ENCODE measurements at places on chromosomes 6 and 20.
A peak's percentile ranks its signal among the peaks of the same experiment; 100 is the strongest.

GRCh38 chr6:46130666-46131065 lies 877 bp downstream of the ENPP4 start:
- no peak for DNase-seq

DNA sequence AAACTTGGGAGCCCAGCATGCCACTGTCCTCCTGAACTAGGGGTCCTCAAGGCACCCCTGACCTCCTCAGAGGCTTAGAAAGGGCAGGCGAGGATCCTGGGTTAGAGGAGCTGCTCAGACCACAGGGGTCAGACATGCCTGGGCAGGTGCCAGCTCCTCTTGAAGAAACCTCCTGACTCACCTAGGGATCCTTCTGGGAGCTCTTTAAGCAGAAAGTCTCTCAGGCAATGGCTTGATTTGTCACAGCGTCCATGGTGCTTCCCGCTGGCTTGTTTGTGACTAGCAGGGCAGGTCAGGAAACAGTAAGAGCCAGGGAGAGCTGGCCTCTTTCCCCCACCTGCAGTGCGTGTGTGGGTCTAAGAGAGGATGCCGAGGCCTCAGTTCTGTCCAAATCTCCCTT lies 174.5 kb upstream of the SNX9 start:
- no peak for DNase-seq

DNA sequence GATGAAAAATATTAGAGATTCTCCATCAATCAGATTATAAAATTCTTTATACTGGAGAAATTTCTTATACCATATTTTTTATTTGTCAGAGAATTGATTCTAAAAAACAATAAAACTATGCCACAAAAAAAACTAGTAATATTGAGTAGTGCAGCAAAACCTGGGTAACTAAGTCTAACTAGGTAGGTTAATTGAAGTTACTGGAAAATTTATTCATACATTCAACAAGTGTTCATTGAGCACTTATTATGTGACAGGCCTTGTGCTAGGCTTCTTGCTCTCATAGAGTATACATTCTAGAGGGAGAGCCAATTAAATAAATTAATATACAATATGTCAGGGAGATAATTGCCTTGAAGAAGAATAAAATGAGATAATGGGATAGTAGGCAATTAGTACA lies 189.4 kb downstream of the EYA4 start:
- no peak for DNase-seq

GRCh38 chr6:33961691-33962090 lies 157.9 kb upstream of the MLN start:
- DNase-seq, result no peak

GRCh38 chr20:39318911-39319310 lies 356.8 kb downstream of the DHX35 start:
- no peak for DNase-seq

- no peak for DNase-seq
Observed at GRCh38 chr6:149334682-149335160, 17.2 kb downstream of the TAB2 start.

DNA sequence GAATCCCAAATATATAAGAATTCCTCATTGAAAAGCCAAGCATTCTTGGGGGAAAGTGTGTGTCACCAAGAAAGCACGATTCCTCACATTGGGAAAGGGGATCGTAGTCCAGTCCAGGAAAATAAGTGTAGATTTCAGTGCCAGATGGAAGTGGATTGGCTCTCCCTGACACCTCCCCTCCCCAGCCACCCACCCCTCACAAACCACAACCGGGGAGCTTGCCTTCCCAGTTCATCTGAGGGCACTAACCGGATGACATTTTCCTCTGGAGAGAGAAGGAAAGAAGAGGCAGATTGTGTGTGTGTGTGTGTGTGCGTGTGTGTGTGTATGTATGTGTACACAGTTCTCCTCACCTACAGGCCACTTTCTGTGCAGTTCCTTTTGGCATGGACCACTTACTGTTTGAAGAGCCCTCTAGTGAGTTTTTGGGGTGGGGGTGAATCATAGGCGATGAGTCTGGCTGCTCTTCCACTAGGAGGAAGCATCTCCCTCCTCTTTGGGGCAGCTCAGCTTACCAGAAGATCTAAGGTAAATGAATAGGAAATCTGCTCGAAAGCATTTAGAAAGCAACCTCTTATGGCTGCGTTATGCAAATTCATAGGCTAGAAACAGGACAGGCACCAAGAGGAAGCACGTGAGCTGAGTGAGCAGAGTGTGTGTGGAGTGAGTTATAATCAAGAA lies 20.8 kb downstream of the DAAM2 start:
- DNase-seq, result no peak

- DNase-seq, result no peak
Observed at GRCh38 chr6:36907781-36908180, 22.0 kb downstream of the C6orf89 start.

DNA sequence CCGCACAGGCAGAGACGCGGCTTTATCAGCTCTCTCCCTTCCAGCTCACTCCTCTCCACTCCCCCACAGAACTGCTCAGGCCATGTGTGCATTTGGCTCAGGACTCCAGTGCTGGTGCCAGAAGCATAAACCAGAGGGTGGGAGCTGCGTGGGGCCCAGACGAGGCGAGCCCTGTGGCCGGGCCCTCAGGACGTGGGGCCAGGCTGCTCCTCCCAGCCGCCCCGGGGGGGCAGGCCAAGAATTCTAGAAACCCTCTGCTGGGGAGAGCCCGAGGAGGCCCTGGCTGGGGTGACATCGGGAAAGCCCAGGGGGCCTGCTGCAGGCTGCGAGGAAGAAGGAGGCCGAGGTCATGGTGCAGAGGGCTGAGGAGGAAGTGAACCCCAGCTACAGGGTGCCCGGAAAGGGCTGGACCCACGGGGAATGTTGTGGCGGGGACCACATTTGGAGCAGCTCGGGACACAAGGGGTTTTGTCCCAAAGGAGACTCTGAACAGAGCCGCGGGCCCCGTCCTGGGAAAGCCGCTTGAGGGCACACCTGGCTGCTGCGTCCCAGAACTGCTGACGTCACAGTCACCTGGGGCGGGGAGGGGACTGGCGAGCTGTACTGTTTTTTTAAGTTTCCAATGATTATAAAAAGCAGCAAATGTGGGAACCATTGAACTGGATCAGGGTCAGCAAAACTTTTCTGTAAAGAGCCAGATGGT lies 107.1 kb downstream of the BANF2 start:
- no peak for DNase-seq

DNA sequence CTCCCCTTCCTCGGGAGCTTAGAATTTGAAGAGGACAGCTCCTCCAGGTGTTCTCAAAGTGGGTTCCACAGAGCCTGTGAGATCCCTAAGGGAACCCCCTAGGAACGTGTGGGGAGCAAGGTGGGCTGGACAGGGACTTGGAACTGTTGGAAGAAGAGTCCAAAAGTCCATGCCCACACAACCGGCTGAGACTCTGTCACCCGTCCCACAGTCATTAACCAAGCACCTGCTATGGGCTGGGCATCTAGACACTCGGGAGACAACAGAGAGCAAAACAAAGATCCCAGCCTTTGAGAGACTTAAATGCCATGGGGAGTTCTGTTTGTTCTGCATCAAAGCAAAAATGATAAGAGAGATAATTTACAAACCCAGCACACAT lies 51.9 kb upstream of the SAYSD1 start:
- no peak for DNase-seq

GRCh38 chr20:48246061-48246790 lies 460.9 kb upstream of the SULF2 start:
- DNase-seq, result no peak

DNA sequence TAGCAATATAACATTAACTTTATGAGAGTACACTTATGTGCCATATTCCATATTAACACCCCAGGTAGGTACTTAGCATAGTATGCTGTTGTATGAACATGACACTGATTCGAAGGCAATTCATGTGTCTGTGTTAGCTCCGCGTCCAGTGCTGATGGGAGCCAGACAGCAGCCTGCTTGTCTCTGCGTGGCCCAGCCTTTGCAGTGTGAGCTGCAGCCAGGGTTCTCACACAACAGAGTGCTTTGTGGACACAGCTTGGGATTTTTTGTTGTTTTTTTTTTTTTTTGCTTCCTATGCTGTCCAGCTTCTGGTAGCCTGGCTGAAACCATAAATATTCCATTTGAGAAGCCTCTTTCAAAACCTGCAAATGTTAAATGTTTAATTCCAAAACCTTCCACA lies 350.9 kb downstream of the SMOC2 start:
- DNase-seq, result no peak

DNA sequence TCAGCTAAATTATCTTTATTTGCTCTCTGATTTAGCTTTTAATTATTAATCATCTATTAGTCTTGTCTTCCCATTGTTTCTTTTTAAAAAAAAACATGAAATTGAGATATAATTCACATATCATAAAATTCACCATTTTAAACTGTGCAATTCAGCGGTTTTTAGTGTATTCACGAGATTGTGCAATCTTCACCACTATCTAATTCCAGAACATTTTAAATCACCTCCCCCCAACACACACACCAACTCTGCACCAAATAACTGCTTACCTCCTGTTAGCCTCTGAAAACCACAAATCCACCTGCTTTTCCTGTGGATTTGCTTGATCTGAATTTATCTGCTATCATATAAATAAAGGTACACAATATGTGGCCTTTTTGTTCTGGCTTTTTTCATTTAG lies 8.8 kb upstream of the ABRACL start:
- DNase-seq, result no peak

GRCh38 chr6:105317607-105318533 lies 85.0 kb downstream of the PREP start:
- no peak for DNase-seq

DNA sequence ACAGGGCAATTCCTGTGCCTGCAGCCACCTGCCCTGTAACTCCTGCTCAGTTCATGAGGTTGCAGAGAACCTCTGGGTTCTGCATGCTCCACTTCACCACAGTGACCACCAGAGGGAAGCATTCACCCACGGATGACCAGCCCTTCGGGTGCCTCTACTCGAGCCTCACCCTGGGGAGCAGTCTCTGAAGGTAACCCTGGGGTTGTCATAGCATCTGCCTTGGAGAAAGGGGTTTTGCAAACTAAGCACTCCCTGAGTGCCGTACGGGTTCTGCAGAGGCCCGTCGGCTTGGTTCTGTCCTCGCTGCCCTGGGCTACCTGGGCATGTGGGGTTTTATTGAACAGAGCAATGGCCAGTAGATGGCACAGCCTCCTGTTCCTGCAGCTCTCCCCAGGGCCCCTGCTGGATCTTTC lies 10.2 kb upstream of the CST5 start:
- peak; percentile 62 for DNase-seq

DNA sequence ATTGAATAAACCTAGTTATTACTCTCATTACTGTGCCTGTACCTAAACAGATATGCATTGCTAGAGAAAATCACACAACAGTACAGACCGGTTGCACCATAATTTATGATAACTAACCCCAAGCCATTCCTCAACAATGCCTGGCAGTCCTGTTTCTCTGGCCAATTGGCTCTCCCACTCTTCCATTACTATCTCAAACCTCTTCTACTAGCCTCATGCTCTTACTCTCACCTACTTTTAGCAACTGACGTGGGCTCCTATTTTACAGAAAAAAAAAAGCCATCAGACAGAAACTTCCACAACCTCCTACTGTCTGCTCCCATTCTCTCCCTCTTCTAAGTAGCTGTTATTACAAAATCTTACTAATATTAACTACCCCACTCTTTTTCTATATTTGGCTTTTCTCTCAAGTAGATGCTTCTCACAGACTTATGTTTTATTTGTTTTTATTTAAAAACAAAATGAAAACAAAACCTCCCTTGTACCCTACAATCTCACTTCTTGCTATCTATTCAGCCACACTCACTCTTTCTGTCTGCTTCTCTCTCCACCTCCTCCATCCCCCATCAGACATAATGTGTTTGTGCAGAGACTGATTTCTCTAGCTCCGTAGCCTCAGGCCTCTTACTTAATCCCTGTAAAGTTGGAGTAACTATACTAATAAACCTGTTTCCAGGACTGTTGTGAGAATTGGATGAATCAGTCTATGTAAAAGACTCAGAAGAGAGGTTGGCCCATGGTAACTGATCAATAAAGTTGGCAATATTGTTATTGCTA lies 9.1 kb downstream of the GOPC start:
- DNase-seq, result no peak

- DNase-seq, result no peak
Observed at GRCh38 chr6:166027761-166028160, 139.9 kb downstream of the TBXT start.

DNA sequence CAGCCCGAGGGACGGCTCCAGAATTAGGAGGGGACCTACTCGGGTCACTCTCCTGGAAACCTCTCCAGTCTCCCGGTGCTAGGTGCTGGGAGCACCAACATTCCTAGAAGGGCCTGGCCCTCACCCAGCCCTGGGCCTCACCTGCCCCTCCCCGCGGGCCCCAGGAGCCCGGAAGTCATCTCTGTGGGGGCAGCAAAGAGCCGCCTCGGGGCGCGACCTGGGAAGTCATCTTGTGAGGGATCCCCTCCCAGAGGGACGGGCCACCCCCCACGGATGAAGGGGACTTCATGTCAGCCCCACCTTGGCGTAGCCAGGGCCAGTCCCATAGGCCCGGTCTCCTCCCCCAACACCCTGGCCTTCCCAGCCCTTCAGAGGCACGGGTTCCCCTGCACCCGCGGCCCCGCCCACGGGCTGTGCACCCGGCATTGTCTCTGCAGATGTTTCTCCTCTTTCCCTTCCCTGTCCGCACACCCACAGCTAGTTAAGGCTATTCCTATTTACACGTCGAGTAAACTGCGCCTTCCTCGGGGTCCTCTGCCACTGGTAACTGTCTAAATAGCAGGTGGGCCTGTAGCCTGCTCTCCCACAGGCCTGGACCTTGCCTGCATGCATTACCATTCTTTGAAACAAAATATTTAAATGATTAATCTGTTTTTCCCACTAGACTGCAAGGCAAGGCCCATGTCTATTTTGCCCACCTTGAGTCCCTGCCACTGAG lies 896 bp upstream of the RNASET2 start:
- DNase-seq, result peak; percentile 56

GRCh38 chr6:14068133-14068532 lies 49.4 kb upstream of the CD83 start:
- no peak for DNase-seq

DNA sequence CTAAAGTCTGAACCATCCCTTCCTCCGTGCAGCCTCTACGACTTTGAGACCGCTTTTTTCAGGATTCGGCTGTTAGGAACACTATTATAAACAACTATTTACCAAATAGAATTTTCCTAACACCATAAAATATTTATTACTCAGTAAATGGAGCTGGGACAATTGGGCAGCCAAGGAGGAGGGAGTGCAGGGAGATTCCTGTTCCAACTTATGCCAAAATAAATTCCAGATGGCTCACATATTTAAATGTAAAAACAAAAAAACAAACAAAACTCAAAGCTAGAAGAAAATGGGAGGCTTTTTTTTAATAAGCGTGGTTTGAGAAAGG lies 48.1 kb downstream of the TCP11 start:
- DNase-seq, result no peak

- no peak for DNase-seq
Observed at GRCh38 chr6:110198561-110198960, 18.3 kb downstream of the CDC40 start.

- DNase-seq, result peak; percentile 25
Observed at GRCh38 chr6:12751694-12752325, 35.2 kb downstream of the PHACTR1 start.

DNA sequence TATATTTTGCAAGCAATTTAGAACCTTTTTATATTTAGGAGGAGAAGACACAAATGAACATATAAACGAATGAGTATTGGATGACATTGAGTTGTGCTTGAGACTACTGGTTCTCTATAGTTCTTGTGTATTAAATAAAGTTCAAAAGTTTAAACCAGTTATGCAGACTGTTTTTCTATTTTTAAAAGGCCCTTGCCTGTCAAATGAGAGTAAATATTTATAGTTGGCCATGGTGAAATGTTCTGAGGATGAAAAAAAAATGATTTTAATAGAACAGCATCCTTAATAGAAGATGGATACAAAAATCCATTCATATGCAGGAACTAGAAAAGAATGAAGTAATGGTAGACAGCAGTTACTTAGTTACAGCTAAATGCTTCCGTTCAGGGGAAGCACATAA lies 63.5 kb upstream of the COL10A1 start:
- DNase-seq, result no peak

All from activated naive CD4-positive, alpha-beta T cell treated with anti-CD3 and anti-CD28 coated beads, Interleukin-2, amount 50 U/mL, for 16 hours (primary cell).